ENCODE measurements at places on chromosomes 16 and 17.
A peak's percentile ranks its signal among the peaks of the same experiment; 100 is the strongest.

- DNase-seq, result no peak
Observed at GRCh38 chr16:22764662-22765327, 49.2 kb upstream of the HS3ST2 start.

DNA sequence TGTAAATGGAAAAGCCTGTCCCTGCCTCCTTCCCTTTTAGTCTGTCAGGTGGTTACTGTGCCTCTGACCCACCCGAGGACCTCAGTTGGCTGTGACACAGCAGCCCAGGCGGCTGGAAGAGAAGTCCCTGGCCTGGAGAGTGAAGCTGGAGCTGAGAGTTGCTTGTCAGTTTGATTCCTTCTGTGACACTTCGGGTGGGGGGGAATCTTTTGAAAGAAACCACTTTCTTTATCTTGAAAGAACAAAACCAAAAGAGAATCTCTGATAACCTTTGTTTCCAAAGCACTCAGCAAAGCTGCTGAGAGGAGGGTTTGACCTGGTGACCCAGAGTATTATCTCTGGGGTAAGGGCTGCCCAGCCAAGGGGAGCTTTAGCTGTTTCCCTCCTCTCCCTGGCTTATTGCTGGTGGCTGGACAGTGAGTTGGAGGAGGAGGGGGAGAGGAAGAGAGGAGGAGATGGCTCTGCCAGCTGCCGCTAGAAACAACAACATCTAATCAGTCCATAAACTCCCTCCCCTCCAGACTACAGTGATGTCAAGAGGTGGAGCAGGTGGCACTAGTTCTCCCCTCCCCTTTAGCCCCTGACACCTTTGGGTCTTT, 34.0 kb downstream of the YPEL2 start:
- no peak for DNase-seq

- DNase-seq, result no peak
Observed at GRCh38 chr17:17440938-17441675, 35.7 kb upstream of the MED9 start.

DNA sequence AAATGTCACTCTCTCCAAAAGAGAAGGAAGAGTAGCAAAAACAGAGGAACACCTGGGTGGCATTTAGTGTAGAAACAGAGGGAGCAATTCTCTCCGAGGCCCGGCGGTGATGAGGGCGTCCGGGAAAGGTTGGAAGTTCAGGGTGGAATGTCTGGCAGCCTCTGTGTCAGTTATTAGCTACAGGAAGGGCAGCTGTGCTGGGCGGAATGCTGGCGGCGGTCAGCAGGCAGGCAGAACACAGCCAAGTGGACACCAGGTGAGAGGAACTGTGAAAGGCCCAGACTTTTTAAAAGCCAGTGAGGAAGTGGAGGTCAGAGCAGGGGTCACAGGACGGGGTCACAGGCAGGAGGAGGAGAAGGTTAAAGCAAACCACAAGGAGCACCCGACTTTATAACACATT, 238.1 kb downstream of the NTN1 start:
- DNase-seq, result no peak

DNA sequence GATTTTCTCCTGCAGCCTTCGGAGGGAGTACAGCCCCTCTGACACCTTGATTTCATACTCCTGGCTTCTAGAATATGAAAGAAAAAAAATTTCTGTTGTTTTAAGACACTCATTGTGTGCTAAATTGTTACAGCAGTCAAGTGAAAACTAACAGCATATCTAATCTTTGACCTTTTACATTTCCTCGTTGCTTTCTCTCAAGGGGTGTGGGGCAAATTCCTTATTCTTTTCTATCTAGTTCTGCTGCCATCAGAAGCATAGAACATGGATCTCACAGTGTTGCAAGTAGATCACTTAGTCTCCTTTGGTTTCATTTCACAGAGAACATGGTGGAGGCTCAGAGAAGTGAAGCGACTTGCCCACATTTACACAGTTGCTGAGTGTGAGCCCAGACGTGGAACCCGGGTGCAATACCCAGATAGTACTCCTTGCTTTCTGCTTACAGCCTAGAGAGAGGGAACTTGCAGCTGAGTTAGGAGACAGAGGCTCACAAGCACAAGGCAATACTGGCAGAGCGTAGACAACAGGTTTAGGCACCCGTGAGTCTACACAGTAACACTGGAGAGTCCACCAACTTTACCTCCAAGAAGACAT, 28.7 kb upstream of the MMD start:
- no peak for DNase-seq

GRCh38 chr16:29696881-29697331, 17.9 kb downstream of the QPRT start:
- DNase-seq, result no peak

DNA sequence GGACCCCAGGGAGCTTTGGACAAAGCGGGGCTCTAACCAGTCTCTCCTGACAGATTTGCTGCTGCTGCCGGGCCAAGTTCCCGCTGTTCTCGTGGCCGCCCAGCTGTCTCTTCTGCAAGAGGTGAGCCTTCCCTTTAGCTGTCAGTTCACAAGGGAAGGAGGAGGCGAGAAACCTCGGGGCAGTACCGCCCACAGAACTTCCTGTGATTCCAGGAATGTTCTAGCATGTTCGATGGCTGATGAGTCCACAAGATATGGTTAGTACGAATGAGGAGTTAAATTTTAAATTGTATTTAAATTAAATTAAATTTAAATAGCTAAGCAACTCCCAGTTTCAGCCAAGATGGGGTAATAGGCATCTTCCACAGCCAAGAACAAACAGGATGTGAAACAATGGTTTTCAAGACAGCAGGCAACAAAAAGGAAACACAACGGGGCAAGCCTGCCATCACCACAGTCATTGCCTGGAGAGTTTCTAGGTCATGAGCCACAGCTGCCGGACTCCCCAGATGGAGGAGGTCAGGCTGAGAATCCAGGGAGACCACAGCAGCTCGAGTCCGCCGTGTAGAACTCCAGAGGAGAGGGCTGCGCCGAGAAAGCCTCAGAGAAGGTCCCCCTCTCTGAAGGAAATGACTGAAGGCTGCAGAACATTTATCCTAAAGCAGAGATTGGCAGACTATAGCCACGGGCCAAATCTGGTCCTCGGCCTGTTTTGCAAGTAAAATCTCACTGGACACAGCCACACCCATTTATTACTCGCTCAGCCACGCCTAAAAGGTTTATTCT, 9.5 kb upstream of the TCF25 start:
- DNase-seq, result peak; percentile 67

DNA sequence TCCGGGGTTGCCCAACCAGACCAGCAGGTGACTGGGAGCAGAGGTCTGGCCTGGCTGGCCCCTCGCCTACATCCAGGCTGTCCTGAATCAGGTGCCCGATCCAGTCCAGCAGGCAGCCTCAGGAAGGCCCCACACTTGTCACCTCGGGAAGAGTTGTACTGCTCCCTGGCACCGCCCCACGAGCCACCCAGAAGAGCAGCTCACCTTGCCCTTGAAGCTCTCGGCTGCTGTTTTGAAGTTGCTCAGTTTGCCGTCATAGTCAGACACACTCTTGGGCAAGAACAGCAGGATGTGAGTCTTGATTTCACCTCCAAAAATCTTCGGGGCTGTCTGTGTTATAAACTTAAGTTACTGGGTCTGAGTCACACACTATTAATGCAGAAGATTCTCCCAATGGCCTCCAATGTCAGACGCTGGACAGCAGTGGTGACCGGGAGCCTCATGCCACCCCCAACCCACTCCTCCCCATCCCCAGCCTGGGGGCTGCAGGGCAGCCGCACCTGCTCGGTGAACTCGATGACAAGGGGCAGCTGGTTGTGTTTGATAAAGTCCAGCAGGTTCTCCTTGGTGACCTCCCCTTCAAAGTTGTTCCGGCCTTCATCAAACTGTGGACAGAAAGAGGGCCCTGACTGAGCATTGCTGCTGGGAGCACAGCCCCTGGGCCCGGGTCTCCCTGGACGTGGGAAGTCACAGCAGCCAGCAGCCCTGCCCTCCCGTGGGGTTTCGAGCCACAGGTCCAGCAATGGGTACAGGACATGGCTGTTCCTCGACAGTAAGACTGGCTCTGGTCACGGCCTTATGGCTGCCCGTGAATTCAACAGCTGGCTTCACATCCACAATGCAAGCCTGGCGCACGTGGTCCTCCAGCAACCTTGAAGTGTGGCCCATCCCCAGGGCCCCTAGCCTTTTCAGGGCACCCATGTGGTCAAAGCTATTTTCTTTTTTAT, 12.2 kb upstream of the PPP1R27 start:
- DNase-seq, result no peak

DNA sequence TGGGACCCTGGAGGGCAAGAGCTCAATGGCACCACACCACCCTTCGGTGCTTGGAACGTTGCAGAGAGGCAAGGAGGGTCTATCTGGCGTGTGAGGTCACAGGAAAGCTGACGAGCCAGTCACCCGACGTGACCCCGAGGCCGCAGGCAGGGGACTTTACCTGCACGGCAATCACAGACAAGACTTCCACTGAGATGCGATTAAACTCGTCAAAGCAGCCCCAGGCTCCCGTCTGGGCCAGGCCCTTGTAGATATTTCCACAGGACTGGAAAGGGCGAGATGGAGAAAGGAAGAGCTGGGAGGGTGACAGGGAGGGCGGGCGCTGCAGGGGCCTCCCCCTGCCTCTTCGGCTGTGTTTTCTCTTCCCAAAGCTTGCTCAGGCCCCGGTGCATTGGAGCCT, 78.3 kb downstream of the DNAH17 start:
- no peak for DNase-seq

Data from CD4-positive, alpha-beta T cell treated with Interleukin-15 for 4 hours (primary cell).